ENCODE measurements at places on chromosomes 6 and 20.

GRCh38 chr6:109513571-109514071 lies 30.6 kb upstream of the ZBTB24 start:
- DNase-seq: no peak

DNA sequence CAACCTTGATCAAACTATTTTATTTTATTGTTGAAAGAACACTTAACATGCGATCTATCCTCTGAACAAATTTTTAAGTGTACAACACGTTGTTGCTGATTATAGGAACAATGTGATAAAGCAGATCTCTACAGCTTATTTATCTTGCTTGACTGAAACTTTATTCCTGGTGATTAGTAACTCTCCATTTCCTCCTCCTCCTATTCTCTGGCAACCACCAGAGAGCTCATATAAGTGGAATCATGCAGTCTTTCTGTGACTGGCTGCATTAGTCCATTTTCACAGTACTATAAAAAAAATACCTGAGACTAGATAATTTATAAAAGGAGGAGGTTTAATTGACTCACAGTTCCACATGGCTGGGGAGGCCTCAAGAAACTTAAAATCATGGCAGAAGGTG lies 218.1 kb downstream of the LRFN2 start:
- DNase-seq: no peak

GRCh38 chr6:10883312-10884244 lies 1.7 kb upstream of the GCM2 start:
- no peak for DNase-seq

- DNase-seq: no peak
These were observed 23.2 kb upstream of the UNC93A start for GRCh38 chr6:167267921-167268401.

DNA sequence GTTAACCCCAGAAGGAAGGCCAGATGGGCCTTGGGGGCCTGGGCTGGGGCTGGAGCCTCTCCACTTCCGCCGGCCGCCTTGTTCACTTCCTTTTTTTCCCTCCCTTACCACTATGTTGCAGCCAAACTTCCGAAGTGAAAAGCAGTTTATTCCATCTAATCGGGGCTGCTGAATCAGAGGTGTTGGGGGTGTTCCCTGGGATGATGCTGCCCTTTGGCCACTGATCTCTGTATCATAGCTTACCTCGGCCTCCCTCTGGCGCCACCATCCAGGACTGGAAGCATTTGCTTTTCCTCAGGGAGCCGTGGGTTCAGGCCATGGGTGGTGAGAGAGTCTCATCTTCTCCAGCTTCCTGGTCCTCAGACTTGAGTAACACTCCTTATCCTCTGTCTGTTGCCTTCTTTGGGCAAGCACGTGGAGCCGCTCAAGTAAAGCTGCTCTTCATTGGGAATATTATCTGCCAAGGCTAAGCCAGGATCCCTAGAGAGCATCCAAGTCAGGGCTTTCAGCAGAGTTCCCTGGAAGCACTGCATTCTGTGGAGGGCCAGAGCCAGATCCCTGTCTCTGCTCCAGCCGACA lies 39.6 kb downstream of the SLX4IP start:
- no peak for DNase-seq

DNA sequence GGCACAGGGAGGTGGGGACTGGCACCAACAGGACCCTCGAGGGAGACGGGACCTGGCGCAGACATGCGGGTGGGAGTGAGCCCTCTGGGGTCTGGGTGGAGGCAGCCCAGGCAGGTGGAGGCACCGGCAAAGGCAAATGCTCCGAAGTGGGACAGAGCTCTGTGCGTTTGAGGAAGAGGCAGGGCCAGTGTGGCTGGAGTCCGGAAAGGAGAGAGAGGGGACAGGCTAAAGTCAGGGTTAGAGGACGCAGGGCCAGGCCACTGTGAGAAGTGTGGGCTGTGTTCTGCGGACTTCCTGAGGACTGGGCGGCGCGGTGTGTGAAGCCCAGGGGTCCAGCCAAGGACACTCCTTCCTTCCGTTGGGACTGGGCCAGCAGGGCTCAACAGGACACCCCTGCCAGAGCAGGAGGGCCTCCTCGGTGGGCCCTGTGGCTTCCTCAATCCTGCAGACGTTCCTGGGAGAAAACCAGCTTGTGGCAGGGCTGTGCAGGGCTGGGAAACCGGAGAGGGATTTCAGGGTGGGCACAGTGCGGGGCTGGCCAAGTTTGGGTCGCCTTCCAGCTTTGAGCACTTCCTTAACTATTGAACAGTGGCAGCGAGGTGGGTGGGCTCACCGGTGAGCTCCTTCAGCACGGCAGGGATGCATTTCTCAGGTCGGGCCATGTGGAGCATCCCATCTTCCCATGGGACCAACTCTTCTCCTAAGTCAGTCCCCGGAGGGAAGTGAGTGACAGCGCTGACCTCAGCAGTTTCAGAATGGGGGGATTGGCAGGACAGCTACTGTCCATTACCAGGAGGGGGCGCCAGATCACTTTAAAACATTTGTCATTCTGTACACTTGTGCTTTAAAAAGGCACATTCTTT lies 22.5 kb downstream of the MOCS3 start:
- DNase-seq: peak; percentile 83

DNA sequence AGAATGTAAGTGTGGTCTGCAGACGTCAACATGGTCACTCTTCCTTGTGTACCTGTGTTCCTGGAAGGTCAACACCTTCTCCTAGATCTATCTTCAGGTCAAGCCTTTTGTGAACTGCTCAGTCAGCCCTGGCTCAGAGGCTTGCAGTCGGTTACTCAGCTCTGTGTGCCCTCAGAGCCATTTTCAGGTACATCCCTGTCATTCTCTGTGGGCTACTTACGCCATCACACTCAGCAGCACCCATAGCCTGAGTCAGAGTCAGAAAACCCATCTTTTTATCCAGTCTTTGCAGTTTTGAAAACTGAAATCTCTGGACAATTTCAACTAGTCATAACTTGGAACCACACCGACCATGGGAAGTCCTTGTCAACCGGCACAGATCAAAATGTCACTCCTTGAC lies 35.3 kb downstream of the TGM3 start:
- no peak for DNase-seq

DNA sequence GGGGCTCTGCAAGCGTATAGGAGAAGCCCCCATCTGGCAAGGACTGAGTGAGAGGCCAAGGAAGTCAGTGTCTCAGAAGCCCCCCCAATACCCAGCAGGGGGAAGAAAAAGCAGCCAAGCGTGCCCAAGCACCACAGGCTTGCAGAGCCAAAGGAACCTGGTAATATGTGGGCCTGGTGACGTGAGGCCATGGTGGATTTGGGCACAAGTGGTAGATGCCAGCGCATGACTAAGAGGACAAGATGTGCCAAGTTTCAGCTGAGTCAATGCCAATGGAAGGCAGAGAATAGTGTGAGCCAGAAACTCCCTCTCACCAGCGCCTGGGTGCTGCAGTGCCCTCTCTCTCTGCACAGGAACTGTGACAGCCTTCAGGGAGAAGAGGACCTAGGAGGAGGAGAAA lies 110.0 kb downstream of the QRSL1 start:
- DNase-seq: no peak

- DNase-seq: peak; percentile 57
These were observed 5.5 kb upstream of the HLA-E start for GRCh38 chr6:30483677-30484279.

GRCh38 chr6:113662093-113662665 lies 195.0 kb upstream of the MARCKS start:
- no peak for DNase-seq

GRCh38 chr6:21323577-21323976 lies 270.0 kb upstream of the SOX4 start:
- DNase-seq: no peak

GRCh38 chr20:63946986-63947637 lies 9.1 kb downstream of the UCKL1 start:
- DNase-seq: no peak

DNA sequence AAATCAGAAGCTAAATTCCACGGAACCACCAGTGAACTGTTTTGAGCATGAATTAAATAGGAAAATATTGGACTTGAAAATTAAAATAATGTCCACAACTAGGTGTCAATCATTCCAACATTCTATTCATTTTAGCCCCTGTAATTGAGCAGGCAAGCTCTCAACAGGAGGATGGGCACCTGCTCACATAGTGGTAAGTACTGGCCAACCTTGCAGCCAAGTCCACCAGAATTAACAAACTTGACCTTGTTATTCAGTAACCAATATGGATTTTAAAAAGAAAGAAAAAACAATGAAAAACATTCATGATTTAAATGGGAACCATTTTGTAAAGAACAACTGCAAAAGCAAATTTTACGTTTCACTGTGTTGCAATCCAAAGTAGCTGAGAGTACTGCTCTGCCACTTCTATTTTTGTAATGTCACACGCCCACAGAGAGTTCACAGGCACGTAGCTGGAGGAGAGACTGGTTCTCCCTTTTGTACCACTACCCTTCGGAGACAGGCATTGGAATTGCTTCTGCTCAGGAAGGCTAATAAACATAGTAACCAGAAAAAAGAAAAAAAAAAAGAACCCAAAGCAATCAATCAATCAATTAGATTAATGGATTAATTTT lies 75.2 kb upstream of the F13A1 start:
- DNase-seq: no peak

GRCh38 chr6:37565267-37566110 lies 65.8 kb upstream of the CCDC167 start:
- peak; percentile 87 for DNase-seq

- DNase-seq: no peak
These were observed 54.7 kb downstream of the TRAF3IP2 start for GRCh38 chr6:111550953-111551352.

- DNase-seq: no peak
These were observed 203.7 kb downstream of the SYNDIG1 start for GRCh38 chr20:24672886-24673677.

GRCh38 chr6:156901309-156902019 lies 124.3 kb downstream of the ARID1B start:
- peak; percentile 41 for DNase-seq

DNA sequence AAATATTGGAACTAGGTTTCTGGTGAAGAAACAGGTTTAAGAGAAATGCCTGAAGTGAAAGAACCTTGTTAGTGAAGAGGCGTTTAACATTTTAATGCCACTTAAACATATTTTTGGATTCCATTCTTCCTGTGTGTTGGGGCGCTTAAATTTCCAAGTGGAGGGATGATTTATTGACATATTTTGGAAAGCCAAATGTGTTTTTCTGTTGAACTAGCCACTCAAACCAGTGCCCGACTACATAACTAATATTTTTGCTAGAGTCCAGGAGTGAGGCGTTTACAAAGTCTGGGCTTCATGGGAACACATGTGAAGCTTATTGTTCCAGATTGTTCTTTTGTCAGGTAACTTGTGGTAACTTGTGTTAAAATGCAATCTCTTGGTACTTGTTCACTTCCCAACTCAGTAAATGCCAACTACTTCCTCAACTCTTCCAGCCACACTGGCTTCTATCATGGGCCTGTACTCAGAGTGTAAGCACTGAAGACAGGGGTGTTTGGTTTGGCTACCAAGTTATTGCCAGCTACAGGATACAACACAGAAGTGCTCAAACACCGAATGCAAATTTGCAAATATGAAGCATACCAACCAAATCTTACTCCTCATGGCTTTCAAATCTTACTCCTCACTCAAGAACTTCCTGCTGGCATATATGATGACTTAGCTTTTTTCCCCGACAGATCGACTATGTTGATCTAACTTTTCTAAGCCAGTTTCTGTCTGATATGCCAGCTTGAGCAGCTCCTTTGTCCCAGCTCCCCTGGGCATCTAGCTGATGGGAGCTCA lies 2.0 kb upstream of the ZNFX1 start:
- DNase-seq: no peak

DNA sequence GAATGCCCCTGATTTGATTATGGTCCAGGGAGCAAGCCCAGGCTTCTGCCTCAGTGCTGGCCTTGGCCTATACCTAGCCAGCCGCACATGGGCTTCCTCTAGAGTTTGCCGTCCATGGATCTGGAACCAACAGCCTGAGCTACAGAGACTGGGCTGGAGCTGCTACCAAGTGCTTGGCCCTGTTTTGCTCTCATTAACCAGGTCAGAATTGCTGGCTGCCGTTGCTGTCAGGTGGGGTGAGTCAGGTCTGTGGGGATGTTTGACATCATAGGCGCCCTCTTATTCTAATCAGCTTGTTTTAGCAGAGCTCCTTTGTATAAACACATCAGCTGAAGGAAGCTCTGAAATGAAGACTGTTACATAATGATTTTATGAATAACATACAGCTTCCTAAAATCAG lies 83.1 kb upstream of the PHACTR2 start:
- no peak for DNase-seq

DNA sequence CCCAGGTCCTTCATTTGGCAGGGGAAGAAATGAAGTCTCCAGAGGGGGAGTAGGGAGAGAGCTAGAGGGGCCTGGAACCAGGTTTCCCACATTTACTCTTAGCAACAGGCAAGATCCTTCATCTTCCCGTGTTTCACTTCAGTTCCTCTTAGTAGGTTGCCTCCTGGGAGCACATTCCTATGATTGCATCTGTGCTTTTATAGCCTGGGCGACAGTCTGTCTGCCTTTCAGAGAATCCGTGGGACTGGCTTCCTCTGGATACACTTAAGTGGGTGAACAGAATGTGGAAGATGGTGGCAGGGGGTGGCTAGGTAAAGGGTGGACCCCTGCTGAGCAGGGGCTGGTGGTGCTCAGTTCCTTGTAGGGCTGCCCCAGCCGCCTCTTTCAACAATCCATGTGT lies 33.4 kb downstream of the STK35 start:
- DNase-seq: no peak

DNA sequence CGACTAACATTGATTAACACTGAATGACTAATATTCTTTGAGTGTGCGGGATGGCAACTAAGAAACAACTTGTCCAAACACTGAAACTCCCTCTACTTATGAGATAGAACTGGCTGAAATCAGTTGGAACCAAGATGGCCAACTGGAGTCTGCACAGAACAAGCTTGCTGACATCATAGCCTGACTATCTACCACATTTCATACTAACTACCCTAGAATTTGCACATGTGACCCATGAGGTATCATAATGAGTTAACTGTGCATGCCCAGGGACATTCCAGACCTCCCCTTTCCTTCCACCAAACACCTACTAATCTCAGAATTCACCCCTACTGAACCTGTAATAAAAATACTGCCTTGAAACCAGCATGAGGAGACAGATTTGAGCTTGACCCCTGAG lies 43.2 kb downstream of the PHIP start:
- no peak for DNase-seq

DNA sequence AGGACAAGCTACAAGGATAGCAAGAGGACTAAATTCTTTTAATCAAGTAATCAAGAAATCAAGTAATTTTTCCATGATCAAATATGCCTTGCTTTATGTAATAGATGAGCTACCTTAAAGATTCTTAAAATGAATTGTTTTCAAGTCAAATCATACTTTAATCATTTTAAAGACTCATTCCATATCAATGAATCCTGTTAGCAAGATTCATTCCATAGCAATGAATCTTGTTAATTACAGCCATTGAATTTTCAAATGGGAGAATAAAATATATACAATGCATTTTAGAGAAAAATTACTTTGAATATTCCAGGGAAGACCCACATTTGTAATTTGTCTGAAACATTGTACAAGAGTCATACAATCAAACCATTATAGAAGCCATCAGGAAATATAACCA lies 145.7 kb downstream of the RFX6 start:
- no peak for DNase-seq

DNA sequence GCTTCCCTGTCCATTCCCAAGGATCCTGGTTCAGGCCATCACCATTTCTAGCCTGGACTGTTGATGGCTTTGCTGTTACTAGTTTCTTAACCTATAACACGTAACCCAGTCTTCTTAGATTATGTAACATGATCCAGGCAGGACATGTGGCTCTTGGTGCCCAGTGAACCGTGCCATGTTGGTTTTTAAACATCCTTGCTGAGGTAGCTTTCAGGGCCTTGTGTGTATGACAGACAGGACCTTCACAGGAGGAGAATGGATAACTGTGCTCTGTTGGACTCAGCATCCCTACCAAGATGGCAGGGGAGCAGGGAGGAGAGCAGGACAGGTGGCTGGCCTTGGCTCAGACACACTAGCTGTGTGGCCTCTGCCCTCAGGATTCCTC lies 46.8 kb downstream of the PANK2 start:
- DNase-seq: no peak

- DNase-seq: peak; percentile 4
These were observed 18.3 kb upstream of the NHSL1 start for GRCh38 chr6:138517635-138518034.

All from SK-N-SH (cell line).